ENCODE measurements at places on chromosomes 3 and 15. TPM values are rescaled to one million over a fixed set of nuclear protein-coding genes. Genes with fewer than 3 reads are reported as not detected.

FILIP1L gene
- 23.7 TPM for total RNA-seq

SOX2 gene
- 0.16 TPM for total RNA-seq

DNA sequence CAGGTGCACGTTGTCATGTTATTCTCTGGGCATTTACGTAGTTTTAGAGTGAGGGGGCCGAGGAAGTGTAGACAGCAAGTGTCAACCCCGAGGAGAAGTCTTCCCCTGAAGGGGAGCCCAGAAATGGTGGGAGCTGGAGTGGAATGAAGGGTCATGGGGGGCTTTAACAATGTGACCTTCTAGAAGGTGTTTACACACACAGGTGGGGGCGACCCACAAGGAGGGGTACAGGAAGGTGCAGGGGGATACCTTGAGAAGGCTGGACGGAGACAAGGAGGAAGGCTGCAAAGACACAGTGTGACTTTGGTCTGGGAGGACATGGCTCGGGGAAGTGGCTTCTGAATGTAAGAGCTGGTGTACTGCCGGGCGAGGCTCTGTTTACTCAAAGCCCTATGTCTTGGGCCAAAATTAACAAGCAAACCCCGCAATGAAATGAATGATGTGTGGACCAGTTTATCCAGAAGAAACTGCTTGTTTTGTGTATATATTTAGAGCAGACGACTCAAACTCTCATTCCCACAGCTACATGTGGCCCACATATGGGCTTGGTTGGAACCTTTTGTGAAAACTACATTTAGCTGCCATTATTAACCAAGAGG is 18.7 kb downstream of the TRPM1 start:
- no peak for DNase-seq
- no peaks in the 10 kb centered on the region for H3K27me3 ChIP-seq
- no peaks in the 10 kb centered on the region for H3K36me3 ChIP-seq
- H3K27ac ChIP-seq = no peak overlapping the region

- H3K36me3 ChIP-seq = no peaks in the 10 kb centered on the region
- no peak overlapping the region for H3K4me3 ChIP-seq
- H3K27me3 ChIP-seq = no peaks in the 10 kb centered on the region
- no peak overlapping the region for H3K27ac ChIP-seq
- no peak for DNase-seq
Observed at GRCh38 chr3:71392251-71392650, 191.3 kb downstream of the FOXP1 start.

DNA sequence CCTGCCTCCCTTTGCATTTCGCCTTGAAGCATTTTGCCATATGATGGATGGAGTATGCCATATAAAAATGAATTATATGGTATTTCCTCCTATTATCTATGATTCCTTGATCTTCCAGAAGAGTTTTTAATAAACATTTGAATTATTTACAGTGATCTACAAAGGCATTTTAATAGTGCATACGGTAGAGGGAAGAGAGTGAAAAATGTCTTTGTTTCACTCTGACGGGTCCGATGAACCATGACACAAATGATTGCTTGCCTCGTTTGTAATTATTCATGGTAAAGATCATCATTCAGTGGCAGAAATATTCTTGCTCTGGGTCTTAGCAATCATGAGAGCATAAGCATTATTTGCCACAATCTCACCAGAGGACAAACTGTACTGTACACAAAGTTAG is 1010.9 kb downstream of the NTRK3 start:
- H3K27me3 ChIP-seq = no peaks in the 10 kb centered on the region
- no peaks in the 10 kb centered on the region for H3K4me1 ChIP-seq
- DNase-seq = no peak
- H3K27ac ChIP-seq = no peak overlapping the region

- no peak overlapping the region for H3K4me3 ChIP-seq
- no peak overlapping the region for H3K27ac ChIP-seq
- H3K4me1 ChIP-seq = no peaks in the 10 kb centered on the region
- no peak for DNase-seq
- no peaks in the 10 kb centered on the region for H3K27me3 ChIP-seq
Observed at GRCh38 chr15:93920204-93920603, 311.2 kb upstream of the MCTP2 start.
